Stimulated activated CD4-positive, alpha-beta T cell treated with anti-CD3 and anti-CD28 coated beads, Interleukin-4, amount 100 ng/mL, for 48 hours (primary cell): ENCODE measurements at places on chromosomes 5 and 9.

- no peak for DNase-seq
Measured at GRCh38 chr9:132983491-132984201, 5.2 kb downstream of the GFI1B start.

GRCh38 chr5:94102849-94103248 is 361.4 kb upstream of the POU5F2 start:
- no peak for DNase-seq

DNA sequence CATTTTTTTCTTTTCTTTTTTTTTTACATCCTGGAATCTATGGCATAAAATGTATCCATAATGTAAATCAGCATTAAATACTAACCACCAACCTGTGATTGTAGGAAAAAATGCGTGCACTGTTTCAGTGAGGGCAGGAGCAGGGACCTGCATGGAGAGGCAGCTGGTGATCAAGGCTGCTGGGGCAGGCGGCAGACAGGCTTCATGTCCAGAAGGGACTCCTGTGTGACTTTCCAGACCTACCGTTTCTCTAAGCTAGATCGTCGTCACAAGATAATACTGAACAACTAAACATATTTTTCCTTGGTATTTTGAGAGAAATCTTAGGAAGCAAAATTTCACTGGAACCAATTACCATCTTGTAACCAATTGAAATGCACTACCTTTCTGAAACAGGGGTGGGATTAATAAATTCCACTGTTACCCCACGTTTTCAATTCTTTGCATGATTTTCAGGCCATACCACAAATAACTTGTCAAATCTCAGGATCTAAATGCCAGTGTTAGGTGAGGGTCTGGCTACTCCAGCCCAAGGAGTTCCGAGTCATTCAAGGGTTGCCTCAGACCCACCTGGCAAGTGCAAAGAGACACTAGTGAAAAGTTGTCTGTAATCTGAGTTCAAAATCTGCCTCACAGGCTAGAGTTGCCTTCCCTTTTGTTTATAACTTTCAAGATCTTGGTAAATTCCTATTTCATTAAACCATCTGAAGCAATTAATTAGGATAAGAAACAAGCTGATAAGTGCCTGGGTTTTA is 198.2 kb downstream of the SEMA5A start:
- DNase-seq: no peak

DNA sequence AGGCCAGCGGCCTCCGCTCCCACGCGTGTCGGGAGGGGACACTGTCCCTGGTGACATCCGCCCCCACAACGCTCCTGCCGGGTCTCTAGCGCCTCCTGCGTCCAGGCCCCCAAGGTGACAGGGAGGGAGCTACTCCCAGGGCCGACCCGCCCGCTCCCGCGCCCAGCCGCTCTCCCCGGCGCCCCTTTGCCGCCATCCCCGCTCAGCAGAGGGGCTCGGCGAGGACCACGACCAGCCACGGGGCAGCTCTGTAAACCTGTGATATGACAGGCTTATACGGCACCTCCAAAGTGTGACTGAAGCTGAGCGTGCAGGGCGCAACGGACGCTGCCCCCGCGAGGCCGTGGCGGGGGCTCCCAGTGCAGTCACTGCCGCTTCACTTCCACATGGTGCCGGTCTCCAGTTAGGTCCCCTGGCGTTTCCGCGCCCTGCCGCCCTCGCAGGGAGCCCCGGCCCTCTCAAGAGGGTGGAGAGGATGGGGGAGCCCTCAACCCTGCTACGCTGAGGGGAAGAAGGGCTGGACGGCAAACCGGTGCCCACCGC is 978 bp upstream of the ADCY2 start:
- no peak for DNase-seq

DNA sequence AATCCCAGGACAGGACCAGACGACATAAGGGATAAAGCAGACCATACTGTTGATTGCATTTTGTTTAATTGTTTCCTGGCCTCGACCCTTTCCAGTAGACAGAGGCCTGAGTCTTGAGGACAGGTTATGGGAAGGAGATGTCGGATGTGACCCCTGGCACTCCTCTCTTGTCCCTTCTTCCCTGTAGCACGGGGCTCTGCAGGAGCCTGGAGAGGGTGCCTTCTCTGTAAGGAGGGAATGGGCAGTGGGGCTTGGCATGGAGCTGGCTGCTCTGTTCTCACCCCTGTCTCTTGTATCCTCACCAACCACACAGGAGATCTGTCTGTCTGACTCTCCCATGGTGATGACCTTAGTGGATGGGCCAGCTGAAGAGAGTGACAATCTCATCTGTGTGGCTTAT is 40.1 kb upstream of the SLC2A8 start:
- DNase-seq: no peak

- DNase-seq: no peak
Measured at GRCh38 chr5:172782169-172783039, 11.4 kb upstream of the DUSP1 start.

GRCh38 chr5:170745481-170746071 is 37.9 kb upstream of the GABRP start:
- DNase-seq: no peak

- no peak for DNase-seq
Measured at GRCh38 chr9:113896713-113897112, 20.6 kb downstream of the ZNF618 start.

- DNase-seq: no peak
Measured at GRCh38 chr5:119385536-119386128, 29.8 kb downstream of the TNFAIP8 start.

GRCh38 chr5:172705576-172706084 is 64.6 kb downstream of the NEURL1B start:
- DNase-seq: no peak

DNA sequence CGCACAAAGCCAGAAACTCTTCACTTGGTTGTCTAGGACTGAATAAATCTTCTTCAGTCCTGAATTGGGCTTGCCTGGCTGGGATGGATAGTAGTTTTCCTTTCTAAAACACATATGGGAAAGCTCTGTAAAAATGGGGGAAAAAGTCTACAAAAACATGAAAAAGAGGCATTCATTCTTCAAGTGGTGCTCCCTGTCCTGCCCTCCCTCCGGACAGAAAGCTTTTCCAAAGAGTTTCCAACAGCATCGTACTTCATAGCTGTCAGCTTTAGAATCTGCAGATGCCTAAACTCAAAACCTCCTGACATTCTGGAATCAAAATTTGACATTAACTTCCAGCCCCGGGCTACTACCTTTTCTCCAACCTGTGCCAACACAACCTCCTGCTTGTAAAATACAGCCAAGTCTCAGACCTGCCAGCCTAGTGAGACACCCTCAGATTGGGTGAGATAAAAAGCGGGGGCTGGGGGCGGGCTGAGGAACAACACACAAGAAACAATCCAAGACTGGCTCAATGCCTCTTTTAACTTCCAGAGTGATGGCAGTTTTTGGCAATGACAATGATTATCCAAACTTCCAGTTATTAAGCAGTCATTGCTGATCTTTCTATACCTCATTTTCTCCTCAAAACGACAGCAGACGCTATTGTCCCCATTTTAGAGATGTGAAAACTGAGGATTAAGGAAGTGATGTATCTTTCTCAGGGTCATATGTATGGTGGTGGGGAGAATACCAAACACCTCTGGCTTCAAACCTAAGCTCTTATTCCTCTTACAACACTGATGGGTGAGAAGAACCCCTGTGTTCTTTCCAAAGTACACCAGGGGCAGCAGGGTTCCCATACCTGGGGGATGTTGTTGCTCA is 1.3 kb downstream of the TNC start:
- no peak for DNase-seq

DNA sequence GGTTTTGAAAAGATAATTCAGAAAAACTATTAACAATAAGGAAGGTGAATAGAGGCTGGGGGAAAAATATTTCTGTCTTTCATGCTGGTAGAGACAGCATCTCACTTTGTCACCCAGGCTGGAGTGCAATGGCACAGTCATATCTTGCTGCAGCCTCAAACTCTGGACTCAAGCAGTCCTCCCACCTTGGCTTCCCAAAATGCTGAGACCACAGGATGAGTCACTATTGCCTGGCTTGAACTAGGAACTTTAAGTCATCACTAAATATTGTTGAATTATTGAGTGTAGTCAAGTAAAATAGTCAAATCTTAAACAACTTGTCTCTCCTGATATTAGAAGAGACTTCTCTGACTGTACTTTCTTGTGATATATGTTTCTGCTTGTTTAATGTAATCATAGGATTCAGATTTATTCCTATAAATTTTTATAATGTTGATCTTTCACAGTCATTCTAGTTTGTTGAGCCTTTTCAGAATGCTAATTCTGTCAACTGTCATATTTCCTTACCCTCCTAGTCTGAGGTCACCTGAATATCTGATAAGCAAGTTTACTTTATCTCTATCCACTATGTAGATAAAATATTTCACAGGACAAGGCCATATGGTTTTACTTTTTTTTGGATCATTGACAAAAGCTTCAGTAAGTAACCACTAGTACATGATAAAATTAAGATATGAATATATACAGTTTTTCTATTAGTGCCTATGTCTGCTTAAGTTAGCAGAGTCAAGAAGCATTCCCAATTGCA is 1696.5 kb downstream of the MAT2B start:
- DNase-seq: no peak

GRCh38 chr5:57834829-57835608 is 352.4 kb upstream of the ACTBL2 start:
- no peak for DNase-seq

DNA sequence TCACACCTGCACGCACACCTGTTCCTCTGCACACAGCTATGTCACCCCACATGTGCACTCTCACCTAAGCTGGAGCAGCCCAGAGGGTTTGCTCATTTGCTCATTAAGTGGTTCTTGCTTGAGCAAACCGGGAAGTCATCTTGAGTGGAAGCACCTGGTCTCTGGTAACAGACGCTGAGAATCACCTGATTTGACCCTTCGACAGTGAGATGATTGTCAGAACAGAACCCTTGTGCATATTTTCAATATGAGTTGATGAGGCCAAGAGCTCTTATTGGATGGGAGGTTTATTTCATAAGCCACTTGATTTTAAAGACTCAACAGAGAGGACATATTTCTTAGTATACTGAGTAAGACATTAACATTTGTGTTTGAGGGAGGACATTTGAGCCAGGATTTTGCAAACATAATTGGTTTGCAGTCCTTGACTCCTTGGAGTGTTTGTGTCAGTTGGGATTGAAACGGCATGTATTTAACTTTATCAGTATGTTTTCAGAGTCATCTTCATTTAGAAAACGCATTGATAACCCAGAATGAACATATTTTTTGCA is 22.1 kb upstream of the LPCAT1 start:
- no peak for DNase-seq

DNA sequence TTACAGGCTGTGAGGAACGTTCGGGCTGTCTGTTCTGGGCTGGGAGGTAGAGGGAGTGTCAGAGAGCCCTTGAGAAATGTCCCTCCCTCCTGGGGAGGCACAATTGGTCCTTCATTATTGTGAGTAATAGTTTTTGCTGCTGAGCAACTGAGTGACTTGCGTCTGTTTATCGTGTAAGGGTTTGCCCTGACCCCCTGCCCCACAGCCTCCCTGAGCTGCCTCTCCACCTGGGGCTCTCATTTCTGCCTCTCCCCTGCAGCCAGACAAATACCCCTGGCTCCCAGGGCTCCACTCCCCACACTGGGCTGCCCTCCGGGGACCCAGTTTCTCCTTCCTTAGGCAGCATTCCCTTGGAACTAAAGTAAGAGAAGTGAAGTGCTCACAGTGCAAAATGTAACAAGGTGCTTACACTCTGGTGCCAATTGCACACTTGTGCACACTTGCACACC is 174.9 kb upstream of the MVB12B start:
- no peak for DNase-seq

- DNase-seq: no peak
Measured at GRCh38 chr9:134721344-134721743, 79.7 kb downstream of the COL5A1 start.

DNA sequence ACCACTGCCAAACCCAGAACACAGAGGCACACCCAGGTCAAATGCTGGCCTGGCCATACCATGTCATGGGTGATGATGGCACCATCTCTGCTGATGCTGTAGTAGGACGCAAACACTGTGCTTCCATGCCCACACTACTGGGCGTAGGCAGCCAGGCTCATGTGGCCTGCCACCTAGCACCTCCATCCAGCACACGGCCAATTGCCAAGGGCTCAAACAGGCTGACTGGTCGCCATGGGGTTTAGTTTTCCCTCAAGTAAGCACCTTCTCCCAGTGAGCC is 39.4 kb downstream of the BICD2 start:
- no peak for DNase-seq

DNA sequence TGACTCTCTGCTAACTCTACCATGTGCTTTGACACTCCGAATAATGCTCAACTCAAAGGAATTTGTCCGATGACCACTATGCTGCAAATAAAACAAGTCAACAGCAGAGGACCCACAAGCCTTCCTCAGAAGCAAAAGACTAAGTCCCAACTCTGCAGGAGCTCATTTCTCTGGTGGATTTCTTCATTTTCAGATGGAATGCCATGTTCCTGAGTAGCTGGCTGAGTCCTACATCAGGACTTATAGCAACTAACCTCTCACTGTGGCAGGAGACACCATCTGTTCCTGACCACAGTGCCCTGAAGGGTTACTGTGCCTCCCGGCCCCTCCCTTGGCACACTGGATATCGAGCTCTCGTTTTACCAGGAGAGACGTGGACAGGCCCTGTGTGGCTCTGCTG is 20.8 kb downstream of the LHFPL2 start:
- no peak for DNase-seq

DNA sequence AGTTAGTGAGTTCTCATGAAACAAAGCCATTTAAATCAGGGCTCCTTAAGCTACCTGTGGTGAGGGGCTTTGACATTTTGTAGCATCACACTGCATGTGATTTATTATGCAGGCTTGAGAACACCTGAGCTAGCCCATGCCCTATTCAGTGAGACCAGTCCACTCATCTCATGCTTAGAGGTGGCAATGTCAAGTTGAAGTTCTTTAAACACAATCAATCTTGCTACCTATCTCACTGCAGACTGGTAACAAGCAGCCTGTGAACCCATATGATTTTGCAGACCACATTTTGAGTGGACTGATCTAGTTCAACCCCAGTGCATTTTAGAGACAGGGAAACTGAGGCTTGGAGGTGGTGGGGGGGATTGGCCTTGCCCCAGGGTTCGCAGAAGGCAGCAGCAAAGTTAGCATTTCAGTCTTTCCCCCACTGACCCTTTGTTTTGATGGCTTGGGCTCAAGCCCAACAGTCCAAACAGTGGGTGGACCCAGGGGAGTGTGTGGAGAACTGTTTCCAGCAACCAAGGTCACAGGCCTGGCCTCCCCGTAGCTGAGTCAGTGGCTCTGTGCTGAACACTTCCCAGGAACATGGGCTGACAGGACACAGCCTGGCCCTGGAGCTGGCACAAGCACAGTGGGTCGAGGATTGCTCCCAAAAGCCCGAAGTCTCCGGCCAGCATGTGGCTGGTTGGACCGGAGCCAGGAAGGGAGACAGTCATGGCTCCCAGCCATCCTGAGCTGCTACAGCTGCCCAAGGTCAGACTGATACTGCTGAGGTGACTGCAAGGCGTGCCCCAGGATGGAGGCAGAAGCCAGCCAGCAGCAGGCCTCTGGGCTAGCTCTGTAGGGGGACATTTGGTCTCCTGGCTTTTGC is 95.3 kb downstream of the RGS3 start:
- DNase-seq: no peak
